Stimulated activated CD4-positive, alpha-beta T cell treated with anti-CD3 and anti-CD28 coated beads, Interleukin-4, amount 100 ng/mL, for 1 hour (primary cell): ENCODE measurements at places on chromosomes 3 and 15.

- no peak for DNase-seq
Observed at GRCh38 chr3:121232309-121233225, 313.2 kb downstream of the POLQ start.

GRCh38 chr3:158571969-158572765 lies 1.2 kb downstream of the MLF1 start:
- DNase-seq: no peak

DNA sequence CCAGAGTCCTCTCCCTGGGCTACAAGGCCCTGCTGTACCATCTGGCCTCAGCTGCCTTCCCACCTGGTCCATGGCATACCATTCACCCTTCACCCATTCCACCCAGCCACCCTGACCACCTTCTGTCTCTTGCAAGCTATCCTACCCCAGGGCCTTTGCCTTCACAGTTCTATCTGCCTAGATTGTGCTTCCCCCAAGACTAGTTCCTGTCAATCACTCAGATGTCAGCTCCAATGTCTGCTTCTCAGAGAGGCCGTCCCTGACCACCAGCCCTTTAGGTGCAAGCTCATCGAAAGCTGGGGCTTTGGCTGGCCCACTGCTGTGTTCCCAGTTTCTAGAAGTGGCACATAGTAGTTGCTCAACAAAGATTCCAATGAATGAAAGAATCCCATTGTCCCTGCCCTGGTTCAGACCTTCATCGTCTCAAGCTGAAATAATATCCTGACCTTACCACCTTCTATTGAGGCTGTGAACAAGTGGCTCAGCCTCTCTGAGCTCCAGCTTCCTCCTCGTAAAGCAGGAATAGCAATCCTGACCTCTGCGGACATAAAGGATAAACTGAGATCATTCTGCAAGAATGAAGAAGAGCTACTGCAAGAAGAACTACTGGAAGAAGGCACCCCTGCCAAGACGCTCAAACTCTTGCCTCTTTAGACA lies 15.8 kb downstream of the EFCAB12 start:
- no peak for DNase-seq

DNA sequence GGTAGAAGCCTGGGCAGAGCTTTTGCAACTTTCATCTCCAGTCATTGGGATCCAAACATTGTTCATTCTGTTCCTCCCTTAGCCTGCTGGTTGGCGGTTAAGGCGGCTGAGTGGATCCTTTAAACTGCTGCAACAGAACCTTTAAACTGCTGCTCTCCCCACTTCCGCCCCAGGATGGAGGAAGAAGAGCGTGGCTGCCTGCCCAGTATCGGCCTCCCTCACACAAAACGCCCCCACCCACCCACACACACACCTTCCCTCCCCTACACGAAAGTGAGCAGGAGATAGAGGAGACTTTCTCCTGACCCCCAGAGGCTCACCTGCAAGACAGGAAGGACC lies 460 bp upstream of the ZMAT3 start:
- DNase-seq: peak; percentile 47

GRCh38 chr3:53071882-53072431 lies 26.1 kb upstream of the SFMBT1 start:
- DNase-seq: no peak

- no peak for DNase-seq
Observed at GRCh38 chr3:31077826-31078225, 183.4 kb upstream of the GADL1 start.

GRCh38 chr3:151120409-151120808 lies 34.9 kb downstream of the MED12L start:
- DNase-seq: no peak

DNA sequence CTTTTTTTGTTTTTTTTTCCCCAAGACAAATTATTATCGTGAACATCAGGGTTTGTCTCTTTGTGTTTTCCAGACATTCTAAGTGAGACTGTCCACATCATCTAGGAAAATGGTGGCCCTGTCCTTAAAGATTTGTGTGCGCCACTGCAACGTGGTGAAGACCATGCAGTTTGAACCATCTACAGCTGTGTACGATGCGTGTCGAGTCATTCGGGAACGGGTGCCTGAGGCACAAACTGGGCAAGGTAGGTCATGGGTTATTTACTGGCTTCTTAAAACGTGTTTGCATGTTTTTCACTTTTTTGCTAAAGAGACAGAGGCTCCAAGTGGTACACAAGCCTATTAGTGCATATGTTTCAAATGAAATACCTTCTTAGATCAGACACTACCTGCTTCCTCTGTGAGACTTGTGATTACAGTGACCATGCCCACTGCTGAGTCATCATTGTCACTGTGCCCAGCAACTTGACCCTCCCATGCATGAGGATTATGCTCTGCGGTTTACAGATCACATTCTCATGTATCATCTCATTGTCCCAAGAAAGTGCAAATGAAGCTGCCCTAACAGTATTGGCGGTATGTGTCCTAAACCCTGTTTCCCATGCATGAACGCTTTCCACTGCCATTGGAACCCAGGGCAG lies 395.2 kb upstream of the TPM1 start:
- no peak for DNase-seq

- DNase-seq: no peak
Observed at GRCh38 chr15:49075881-49076280, 29.6 kb upstream of the SECISBP2L start.

DNA sequence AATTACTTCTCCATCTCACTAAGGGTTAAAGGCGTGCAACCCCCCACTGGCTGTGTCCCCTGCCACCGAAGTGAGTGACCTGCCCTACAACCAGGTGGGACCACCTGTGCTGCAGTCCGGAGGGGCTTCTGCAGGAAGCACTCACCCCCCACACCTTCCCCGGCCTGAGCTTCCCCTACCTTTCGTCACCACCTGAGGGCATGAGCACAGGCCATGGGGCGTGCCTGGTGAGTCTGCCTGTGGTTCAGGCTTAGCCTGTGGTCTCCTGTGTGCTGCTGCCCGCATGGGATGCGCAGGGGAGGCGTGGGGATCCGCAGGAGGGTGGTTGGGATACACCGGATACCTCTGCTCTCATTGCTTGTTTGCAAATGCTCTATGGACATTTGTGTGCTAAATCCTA lies 46.0 kb downstream of the KLHL25 start:
- DNase-seq: no peak

DNA sequence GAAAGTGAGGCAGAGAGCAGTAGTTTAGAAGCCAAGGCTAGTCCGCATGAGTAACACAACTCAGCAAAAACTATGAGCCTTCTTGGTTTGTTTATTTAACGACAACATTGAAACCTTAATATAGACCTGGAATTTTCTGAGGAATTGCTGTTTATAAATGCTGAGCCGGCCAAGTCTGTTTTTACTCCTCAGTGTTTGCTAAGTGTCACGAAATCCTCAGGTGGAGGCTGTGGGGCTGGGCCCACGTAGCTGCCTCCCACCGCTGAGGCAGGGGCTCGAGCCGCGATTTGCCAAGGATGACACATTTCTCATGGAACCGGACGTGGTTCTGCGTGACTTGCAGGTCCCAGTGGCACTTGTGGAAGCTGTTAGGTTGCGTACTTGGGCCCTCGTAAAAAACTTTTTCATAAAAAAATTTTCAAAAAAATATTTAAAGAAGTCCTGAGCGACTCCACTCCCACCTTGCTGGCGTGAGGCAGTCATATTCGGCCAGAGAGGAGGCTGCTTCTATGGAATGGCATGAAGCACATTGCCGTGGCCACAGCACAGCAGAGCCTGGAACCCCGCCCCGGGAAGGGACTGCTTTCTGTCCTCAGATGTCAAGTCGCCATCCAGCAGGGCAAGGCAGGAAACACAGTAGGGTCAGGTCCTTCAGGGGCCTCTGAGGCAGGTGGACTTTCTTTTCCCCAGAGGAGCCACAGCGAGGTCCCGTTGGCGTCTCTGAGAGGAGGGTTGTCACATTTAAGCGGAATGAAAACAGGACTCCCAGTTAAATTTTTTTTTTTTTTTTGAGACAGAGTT lies 64.8 kb upstream of the PCSK6 start:
- no peak for DNase-seq

DNA sequence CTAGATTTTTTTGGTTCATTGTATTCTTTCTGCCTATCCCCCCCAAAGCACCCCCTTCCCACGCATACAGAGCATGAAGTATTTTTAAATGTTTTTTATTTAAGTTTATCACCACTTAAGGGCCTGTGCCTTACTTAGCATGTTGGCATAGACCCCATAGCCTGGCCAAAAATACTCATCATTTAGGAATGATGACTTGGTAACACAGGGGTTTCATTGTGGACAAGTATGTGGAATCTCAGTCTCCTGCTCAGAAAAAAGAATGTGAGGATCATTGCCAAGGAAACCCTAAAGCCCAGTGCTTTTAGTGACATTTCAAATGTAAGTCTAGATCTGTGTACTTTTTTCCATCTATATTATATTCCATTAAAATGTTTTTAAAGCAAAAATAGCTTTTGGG lies 146.3 kb downstream of the ALCAM start:
- DNase-seq: no peak

- DNase-seq: no peak
Observed at GRCh38 chr3:151044706-151045105, 40.8 kb upstream of the MED12L start.

DNA sequence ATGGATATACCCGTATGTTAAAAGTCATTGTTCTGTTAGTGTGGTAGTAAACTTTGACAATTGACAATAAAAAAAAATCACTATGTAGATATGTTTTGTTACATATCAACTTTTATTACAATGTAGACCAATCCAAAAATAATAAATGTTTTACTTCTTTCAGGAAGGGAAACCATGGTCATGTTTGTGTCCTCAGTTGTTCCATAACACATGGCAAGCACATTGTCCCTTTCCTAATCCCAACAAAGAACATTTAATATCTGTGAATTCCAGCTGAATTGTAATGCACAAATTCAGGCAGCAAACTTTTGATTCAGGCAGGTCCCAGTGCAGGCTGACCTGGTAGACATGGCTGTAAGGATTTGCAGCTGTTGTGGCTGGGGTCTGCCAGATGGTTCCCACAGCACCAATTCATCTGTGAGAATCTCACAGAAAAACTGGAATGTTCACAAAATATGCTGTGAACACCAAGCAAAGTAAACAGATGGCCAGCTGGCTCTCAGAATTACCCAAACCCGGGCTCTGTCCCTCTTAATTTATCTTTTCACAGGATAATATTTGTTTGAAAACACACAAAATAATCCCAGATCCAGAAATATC lies 1.9 kb upstream of the SPG21 start:
- DNase-seq: no peak

- no peak for DNase-seq
Observed at GRCh38 chr3:115578331-115578730, 45.0 kb upstream of the GAP43 start.

- DNase-seq: peak; percentile 9
Observed at GRCh38 chr3:123449102-123449996, 459 bp upstream of the ADCY5 start.

DNA sequence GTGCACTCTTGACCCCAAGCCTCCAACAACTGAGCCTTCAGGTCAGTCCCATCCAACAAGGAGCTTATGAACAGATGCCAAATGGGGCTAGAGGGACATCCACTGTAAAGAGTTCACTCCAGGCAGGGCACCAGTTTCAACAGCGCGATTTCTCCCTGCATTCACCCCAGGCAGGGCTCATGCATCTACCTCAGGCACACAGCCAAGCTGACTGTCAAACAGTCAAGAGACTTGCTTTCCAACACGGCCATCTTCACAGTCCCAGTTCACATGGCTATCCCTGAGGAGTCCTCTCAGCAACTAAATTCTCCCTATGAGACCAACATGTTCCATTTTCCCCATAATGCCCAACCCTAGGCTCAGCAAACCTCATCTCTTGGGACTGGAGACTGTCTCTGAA lies 17.7 kb downstream of the SLC25A20 start:
- DNase-seq: no peak

DNA sequence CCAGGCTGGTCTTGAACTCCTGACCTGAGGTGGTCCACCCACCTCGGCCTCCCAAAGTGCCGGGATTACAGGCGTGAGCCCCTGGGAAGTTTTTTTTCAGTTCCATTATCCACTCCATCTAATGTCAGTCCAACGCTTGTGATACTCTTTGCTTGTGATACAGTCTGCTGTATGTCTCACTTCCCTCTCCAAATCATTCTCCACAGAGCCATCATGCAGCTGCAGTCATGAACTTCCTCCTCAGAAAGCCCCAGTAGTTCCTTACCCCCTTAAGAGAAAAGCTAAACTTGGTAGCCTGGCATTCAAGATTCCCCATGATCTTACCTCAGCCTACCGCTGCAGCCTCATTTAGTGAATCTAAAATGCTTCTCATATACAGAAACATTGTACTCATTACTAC lies 2.3 kb downstream of the ARPC4 start:
- no peak for DNase-seq

- DNase-seq: no peak
Observed at GRCh38 chr3:126965526-126966080, 17.3 kb upstream of the PLXNA1 start.
